ENCODE measurements at places on chromosomes 1 and 21.

DNA sequence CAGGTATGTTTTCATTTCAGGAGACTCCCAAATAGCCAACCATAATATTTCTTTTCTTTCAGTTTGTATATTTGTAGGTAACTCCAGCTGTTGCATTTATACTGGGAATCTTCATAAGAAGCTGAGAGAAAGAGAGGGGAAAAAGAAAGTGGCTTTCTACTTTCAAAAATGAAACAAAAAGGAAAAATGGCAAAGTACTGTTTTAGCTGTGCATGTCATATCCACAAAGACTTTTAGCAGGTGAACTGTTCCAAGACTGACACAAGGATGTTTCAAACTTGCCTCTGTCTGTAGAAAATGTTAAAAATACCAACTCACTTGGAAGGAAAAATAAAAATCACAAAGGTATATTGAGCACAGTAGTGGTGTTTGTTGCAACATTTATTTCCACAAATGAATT lies 41.9 kb upstream of the CACYBP start:
- no peak for DNase-seq

DNA sequence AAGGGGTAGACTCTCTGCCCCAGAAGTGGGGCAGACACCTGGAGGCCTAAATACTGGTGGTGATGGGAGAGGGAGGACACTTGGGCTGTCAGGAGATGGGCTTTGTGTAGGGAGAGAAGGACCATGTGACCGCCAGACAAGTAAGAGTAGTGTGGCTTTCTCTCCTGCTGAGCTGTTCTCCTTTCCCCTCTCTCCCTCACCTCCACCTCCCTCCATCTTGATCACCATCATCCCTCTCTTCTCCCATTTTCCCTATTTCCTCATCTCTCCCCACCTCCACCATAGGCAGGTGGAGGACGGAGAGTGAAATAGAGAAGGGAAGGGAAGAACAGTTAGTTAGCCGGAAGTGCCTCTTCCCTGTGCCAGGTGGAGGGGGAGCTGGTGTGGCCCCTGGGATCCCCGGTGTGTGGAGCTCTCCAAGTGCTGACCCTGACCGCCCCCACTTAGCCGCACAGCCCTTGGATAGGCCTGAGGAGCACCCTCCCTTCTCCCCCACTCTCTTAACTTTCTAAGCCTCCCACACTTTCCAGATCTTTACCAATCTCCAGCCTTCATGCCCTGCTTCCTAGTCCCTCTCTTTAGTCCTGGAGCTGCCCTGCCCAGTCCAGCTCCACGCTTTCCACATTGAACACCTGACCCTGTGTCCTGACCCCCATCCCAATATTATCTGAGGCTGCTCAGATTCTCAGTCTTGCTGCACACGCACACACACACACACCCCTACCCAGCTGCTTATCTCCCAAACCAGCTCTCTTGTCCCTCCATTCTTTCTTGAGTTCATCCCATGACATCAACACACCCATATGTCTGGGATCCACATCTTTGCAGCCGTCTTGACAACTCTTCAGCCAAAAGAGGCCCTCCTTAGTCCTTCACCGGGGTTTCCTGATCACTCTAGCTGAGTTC lies 1.5 kb downstream of the CELF3 start:
- DNase-seq = no peak

DNA sequence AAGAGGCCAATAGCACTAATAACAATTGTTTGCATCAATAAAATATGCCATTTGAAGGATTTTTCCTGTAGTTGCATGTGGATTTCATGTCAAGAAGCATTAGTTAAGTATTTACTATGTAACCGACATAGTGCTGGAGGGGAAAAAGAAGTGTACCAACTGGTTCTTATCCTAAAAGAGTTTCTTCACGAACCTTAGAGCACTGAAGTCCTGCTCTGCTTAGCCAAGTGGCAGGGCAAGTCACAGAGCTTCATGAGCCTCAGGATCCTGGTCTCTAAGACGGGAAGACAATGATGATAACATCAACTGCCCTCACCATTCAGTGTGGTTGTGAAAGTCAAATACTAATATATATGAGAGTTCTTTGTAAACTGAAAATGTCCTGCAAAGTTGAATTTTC lies 14.1 kb downstream of the KIAA0040 start:
- no peak for DNase-seq

GRCh38 chr21:26441149-26441548 lies 131.9 kb downstream of the CYYR1 start:
- DNase-seq = no peak

DNA sequence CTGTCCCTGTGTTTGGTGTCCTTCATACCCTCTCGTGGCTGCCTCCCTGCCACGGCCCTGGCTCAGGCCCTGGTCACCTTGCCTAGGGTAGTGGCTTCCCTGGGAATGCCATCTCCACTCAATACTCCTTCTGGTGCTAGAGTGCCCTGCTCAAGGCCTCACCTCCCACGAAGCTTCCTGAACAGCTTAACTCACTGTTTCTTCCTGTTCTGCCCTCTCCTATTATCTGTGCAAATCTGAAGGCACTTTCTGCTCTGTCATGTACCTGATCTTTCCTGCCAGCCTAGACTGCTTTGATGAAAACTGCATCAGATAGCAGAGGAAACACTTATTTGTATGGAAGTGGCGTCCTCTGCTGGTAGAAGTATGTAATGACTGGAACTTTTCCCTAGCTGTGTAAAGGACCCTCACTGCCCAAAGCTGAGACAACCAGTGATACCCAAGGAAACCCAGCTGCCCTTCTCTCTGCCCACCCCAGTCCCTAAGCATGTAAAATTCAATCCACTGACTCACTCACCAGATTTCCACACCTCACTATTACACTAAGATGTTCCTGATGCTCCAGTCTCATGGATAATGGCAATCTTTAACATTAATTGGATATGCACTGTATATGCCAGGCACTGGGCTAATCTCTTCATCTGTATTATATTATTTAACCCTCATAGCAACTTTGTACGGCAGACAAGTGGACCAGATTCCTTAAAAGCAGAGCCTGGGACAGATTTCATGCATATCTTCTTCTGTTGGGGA lies 36.2 kb upstream of the BTG2 start:
- peak; percentile 60 for DNase-seq

DNA sequence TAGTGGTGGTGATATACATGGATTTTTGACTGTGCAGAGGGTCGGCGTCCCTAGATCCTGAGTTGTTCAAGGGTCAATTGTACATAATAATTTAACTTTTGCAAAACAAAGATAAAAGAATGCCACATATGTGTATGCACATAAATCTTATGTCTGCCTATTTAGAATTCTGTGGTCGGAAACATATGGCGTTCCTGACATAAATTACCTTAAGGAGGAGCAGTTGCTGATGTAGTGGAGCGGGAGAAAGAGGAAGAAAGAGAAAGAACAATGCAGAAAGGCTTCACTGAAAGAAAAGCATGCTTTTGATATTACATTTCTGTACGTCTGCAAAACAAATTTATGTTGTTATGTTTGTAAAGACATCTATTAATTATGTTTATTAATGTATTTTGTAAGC lies 40.0 kb downstream of the S1PR1 start:
- peak; percentile 26 for DNase-seq

GRCh38 chr1:68051475-68051874 lies 1.0 kb upstream of the DIRAS3 start:
- DNase-seq = peak; percentile 83

- DNase-seq = no peak
Observed at GRCh38 chr1:214660190-214660589, 57.2 kb downstream of the CENPF start.
